ENCODE measurements at places on chromosomes 6 and 20. TPM values are rescaled to one million over a fixed set of nuclear protein-coding genes. Genes with fewer than 3 reads are reported as not detected.

DNA sequence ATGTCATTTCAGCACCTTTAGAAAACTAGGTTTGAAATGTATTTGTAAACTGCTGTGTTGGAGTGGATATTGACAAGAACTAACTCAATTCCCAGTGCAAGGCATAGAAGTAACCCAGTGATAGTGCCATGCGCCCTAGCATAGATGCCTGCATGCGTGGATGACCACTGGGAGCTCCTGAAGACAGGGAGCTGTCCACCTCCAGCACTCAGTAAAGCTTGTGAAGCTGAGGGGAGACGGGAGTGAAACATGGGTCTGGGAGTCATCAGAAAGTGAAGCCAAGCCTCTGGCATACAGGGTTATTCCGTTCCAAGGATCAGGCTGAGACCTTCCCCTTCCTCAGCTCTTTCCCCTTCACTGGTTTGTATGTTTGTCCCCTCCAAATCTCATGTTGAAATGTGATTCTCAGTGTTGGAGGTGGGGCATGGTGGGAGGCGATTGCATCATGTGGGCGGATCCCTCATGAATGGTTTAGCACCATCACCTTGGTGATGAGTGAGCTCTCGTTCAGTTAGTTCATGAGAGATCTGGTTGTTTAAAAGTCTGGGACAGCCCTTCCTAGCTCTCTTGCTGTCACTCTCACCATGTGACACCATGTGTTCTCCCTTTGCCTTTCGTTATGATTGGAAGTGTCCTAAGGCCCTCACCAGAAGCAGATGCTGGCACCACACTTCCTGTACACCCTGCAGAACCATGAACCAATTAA lies 146.5 kb upstream of the FERMT1 start:
- no peak for DNase-seq

DNA sequence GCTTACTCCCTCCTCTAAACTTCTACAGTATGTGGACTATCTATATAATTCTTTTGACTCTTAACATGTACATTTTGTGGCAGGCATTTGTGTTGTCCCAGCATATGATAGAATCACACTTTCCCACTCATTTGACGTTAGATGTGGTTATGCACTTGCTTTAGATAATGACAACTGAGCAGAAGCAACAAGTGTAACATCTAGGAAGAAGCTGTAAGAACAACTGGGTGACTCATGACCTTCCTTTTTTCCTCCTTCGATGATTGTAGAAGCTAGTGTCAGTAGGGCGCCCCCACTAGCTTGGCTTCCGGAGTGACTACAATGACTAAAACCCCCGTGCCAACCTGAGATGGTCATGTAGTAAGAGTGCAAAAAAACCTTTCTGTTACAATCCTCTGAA lies 74.6 kb upstream of the CEP85L start:
- no peak for DNase-seq

DNA sequence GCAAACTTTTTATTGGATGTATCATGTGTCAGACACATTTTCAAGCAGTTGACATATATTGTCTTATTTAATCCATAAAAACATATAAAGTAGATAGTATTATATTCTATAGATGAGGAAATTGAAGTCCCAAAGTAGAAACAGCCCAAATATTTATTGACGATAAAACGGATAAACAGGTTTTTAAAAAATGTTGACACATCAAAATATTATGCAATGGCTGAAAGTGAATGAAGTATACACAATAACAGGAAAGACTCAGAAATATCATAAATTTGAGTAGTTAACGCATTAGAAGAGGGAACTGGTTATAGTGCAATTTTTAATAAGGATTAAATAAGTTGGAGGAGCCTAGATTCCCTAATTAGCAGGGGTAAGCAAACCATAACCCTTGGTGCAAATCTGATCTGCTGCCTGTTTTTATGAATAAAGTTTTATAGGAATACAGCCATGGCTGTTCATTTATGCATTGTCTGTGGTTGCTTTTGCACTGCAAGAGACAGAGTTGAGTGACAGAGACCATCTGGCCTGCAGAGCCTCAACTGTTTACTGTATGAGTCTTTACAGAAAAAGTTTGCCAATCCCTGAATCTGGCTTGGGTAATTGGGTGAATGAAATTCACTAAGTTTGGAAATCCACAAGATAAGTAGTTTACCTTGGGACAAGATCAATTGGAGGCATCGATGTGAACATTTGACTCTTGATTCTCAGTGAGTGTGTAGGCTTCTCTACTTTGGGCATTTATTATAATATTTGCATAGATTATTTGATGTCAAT lies 50.6 kb upstream of the EXOC2 start:
- no peak for DNase-seq

DNA sequence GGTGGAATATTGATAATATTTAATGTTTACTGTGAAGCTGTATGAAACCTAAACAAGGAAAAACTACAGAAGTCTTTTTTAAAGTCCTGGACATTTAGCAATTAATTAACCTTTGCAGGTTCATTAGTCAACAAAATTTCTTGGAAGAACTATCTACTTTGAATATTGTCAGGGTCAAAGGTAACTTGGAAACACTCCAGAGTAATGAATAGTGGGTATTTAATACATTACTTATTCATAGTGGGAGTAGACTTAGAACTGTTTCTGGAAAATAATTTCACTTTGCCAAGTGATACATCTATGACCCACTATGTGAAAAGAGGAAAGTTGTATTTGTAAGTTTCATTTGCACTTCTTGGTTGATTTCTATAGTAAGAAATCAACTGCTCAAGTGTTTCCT lies 319.1 kb downstream of the TFAP2B start:
- DNase-seq: no peak

DNA sequence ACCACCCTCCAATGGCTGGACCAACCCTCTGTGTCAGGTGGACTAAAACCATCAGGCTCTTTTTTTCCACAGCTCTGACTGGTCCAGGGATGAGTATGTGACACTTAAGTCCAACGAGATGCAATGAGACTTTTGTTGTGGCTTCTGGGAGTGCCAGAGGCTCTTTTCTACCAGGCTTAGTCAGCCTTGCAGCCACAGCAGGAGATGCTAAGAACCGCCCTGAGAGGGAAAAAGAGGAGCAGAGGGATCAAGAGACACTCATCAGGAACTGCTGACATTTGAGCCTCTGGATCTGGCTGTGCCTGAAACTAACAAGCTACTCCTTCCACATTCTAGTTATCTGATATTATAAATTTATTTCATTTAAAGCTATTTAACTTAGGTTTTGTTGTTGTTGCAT lies 270.9 kb upstream of the SULF2 start:
- no peak for DNase-seq

- DNase-seq: no peak
These were observed 17.1 kb downstream of the TGM3 start for GRCh38 chr20:2312876-2313275.

DNA sequence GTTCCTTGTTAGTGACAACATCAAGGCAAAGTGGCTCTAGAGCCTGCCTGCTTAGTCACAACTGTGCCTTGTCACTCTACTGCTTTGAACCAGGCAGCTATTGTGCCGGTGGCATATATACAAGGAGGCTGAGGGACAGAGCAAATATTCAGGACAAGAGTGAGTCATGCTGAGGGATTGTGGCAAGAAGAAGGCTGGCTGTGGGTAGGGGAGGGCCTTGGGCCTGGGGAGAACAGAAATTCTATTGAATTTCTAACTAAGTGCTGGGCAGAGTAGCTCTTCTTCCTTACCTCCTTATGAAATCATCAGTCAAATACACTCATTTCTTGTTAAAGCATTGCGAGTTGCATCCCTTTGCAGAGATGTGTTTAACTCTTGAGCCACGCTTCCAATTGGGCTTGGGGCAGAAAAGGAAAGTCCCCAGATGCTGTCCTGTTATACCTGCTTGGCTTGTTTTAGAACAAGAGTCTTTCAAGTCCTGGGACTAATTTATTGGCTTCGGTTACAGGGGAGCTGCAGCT lies 59.7 kb downstream of the PFDN4 start:
- no peak for DNase-seq

- DNase-seq: no peak
These were observed 14.9 kb downstream of the COL21A1 start for GRCh38 chr6:56232436-56232835.

DNA sequence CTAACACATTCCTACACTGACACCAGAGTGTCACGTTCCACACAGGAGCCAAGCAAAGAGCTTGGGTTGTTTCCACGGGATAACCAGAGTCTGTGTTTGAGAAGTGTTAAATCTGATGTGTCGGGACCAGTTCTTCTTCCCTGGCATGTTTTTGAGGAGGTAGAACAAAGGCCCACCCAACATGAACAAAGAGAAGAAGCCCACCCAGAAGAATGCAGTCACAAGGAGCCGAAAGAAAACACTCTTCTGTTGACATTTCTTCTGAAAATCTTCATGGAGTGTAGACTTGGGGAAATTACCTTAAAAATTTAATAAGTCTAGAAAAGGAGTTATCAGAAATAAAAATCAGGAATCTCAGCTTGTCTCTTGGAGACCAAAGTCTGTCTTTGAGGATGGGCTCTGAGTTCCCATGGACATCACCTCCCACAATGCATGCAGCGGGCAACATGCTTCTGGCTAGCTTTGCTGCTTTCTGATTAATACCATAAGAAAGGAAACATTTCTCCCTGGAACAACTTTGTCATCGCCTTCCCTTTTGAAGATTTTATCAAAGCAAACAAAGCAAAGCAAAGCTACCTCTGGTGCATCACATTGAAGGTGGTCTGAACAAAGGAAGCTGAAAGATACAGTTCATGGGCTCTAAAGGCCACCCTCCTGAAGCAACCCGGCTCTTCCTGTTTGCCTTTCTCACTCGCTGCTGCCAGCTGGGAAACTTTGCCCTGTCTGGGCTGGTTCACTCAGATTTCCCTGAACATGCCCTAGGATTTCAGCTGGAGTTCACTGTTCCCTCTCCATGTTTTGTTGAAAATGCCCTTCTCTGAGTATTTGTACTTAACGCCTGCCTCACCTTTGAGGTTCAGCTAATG lies 448.1 kb downstream of the KIF16B start:
- peak; percentile 29 for DNase-seq

DNA sequence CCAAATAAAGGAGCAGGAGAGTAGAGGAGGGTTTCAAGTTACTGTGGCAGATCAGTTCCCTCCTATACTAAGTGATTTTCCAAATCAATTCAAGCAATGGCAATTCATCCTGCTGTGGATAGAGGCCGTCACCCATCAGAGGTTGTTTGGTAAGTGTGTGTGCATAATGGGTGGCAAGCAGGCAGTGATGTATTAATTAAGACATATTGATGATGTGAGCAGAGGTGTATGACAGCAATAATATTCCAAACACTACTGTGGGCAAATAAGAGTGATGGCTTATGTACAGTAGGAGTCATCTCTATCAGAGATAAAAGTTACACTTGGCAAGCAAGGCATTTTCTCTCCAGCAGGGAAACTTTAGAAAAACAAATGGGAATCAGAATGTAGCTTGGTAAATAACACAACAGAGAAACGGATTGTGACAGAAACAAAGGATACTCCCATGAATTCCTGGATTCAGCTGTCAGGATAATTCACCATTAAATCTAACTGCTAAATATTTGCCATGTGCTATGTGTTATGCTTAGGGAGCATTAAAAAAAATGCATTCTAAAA lies 196.3 kb downstream of the KHDC1L start:
- DNase-seq: no peak

DNA sequence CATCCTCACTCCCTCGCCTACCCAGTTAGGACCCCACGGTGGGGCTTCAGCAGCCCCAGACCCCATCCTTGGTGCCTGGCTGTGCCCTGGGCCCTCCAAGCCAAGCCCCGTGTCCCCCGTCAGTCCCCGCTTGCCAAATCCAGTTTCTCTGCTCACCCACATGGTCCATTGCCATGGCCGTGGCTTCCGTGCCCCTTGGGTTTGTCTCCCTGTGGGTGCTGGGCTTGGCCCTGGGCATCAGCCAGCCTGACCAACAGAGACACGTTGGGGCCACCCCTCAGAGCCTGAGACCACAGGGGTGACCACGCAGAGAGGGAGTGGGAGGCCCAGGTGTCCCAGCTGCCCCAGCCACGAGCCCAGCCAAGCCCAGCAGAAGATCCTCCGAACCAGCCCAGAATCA lies 7.7 kb downstream of the SS18L1 start:
- DNase-seq: no peak

GRCh38 chr6:132361101-132361500 lies 40.2 kb downstream of the MOXD1 start:
- DNase-seq: no peak

DNA sequence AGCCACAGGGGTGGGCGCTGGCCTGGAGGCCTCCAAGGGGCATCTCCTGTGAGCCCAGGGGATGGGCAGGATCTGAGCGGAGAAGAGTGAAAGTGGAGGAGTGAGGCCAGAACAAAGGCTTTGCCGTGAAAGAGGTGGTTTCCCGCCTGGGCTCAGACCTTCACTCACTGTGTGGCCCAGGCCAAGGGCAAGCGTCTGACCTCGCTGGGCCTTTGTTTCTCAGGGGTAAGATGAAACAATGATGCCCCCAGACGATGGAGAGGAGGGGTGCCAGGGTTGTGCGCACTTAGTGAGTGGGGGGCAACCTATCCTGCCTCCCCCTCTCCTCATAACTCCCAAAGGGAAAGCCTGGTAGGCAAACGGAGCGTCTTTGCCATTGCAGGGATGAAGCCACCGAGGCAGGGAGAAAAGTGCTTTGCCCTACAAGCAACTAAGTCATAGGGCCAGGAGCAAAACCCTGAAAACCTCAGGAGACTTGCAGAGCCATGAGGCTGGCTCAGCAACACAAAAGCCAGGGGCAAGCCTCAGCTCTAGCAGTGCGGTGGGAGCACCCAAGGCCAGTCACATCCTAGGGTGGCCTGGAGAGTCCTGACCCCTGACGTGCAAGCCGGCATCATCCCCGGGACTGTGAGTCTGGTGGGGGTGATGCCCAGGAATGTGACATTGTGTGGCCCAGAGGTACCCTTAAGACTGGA lies 897 bp upstream of the STMN3 start:
- DNase-seq: no peak

GRCh38 chr20:33916768-33917167 lies 76.9 kb upstream of the RALY start:
- DNase-seq: no peak

GRCh38 chr6:44457596-44457995 lies 70.1 kb downstream of the CDC5L start:
- DNase-seq: no peak

DNA sequence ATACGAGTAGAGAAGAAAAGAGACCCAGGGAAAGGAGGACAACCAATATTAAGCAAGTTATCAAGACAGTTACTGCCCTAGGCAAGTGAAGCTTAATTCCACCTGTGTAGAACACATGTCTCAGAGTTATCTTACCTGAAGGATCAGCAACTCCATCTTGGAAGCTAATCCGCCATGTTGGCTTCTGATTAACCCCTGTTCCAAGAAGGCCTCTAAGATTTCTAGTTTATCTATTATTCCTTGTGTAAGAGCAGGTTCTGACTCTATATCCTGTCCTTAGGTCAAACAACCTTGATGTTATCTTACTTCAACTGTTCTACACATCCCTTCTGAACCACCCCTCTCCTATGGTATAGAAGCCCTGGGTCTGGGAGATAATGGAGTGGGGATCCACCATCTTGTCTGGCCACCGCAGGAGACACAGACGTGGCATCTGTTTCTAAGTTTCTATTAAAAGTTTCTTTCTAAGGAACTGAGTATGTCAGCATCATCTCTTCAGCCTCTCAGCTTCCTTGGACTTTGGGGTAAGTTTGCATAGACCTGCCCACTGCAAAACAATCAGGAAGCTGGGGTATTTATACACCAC lies 27.7 kb upstream of the PTPN1 start:
- no peak for DNase-seq

- DNase-seq: no peak
These were observed 10.3 kb upstream of the CYP24A1 start for GRCh38 chr20:54184071-54184470.

Gene ABHD16A
- 65.0 TPM for total RNA-seq

Gene OXT
- total RNA-seq: not detected

Gene TPBG
- total RNA-seq: 36.5 TPM

Gene TSPYL4
- total RNA-seq: 26.7 TPM

Gene C20orf141
- not detected for total RNA-seq

Gene PCNA
- total RNA-seq: 66.1 TPM

Gene ENPP4
- total RNA-seq: 21.9 TPM

Gene CST2
- not detected for total RNA-seq

Gene MOG
- not detected for total RNA-seq

All from thyroid gland (tissue), 4 donors.